ENCODE measurements at places on chromosomes 1 and 21.

GRCh38 chr1:219990782-219991510, 55.4 kb downstream of the EPRS1 start:
- no peak for DNase-seq

GRCh38 chr1:107525145-107525544, 384.3 kb downstream of the NTNG1 start:
- DNase-seq = no peak

DNA sequence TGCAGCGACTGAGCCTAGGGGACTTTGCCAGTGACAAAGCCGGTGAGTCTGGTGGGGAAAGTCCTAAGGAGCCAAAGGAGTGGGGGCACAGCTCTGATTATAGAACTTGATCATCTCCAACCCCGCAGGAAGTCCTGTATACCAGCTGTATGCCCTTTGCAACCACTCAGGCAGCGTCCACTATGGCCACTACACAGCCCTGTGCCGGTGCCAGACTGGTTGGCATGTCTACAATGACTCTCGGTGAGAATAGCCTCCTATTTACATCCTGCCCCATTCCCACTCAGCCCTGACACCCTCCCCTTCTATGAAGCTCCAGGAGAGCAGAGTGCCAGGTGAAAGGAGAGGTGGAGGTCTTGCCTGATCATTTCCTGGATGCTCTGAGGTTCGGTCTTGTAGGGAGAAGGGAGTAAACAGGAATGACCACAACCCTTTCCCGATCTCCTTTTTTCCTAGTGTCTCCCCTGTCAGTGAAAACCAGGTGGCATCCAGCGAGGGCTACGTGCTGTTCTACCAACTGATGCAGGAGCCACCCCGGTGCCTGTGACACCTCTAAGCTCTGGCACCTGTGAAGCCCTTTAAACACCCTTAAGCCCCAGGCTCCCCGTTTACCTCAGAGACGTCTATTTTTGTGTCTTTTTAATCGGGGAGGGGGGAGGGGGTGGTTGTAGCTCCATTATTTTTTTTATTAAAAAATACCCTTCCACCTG, 1.2 kb upstream of the PPOX start:
- DNase-seq = no peak

- DNase-seq = no peak
Measured at GRCh38 chr21:41163091-41163490, 4.9 kb upstream of the BACE2 start.

DNA sequence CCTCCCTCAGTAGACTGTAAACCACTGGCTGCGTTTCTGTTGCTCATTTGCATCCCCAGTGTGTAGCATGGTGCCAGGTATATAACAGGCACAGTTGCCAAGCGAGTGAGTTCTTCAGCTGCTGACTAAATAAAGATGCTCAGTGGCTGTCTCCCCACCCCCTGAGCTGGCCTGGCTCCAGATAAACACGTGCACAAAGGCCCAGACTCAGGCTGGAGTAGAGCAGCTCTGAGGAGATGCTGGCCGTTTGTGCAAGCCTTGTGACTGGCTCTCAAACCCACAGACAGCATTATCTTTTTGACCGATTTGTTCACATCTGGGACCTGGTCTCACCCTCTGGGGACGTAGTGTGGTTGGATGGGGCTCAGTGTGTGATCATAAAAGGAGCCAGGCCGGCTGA, 7.1 kb downstream of the CHRNB2 start:
- no peak for DNase-seq

DNA sequence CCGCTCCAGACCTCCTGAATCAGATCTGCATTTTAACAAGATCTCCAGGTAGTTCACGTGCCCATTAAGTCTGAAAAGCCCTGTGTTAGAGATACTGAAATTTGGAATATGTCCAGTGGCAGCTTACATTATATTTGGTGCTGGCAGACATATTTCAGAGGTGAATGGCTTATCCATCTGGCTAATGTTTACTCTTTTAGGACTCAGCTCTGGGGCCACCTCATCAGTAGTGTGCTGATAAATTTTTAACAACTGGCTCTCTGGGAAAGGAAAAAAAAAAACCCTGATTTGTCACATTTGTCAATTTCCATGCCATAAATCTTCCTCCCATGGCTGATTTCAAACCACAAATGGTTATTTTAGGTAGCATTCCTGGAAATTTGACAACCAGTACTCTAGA, 25.3 kb upstream of the SYT6 start:
- DNase-seq = no peak

All from activated T-helper 1 cell treated with anti-CD3 and anti-CD28 coated beads, Interleukin-2, amount 50 U/mL, for 16 hours (primary cell).